ENCODE measurements at places on chromosomes 11 and 22.
A peak's percentile ranks its signal among the peaks of the same experiment; 100 is the strongest.

DNA sequence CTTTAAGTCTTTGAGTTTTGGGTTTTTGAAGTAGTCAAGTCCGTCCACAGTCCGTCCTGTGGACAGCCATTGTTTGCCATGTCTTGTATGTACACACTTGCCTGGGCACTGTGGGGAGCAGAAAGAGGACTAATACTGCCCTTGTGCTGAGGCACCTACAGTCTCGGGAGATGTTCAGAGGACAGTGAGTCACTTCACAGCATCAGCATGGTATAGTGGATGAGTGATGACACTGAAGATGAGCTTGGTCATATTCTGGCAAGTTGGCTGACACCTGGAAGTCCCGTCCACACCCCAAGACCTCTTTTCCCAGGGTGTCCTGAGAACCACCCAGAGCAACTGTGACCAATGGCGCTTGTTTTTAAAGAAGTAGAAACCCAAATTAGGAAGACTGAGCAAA is 29.2 kb downstream of the NF2 start:
- DNase-seq, result no peak

GRCh38 chr11:23540101-23540561 is 679.9 kb upstream of the CCDC179 start:
- peak; percentile 33 for DNase-seq

- no peak for DNase-seq
Observed at GRCh38 chr11:85717429-85717828, 31.4 kb upstream of the CCDC89 start.

GRCh38 chr11:27754035-27755017 is 54.1 kb upstream of the BDNF start:
- no peak for DNase-seq

DNA sequence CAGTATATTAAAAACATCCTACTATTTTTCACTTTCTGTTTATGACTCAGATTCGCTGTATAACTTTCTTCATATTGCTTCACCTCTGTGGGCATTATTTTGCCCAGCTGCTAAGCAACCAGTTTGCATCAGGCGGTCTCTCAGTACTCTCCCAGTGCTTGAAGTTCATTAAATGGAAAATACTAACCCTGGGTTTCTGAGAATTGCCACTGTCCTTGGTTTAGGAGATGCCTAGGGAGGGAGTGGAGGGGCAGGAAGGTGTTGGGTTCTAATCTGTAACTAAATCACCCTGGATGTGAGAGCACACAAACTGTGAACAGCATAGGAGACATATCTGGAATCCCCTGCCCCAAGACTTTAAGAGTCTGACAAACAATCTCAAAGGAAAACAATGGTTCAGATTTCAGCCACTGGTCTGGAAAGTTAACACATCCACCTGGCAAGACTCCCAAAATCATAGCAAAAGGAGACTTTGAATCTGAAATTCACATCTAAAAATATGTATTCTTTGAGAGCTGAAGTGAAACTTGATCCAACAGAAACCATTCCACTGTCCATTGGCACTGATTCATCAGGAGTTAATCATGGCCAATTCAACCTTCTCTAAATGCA is 540.0 kb downstream of the SOX6 start:
- DNase-seq, result peak; percentile 79

- DNase-seq, result no peak
Observed at GRCh38 chr22:31173386-31174145, 13.6 kb downstream of the RNF185 start.

Measured in suppressor macrophage (primary cell).